NCI-H226 (cell line): ENCODE measurements at places on chromosomes 5 and 9.

GRCh38 chr9:137550231-137550621 lies at the start of gene PNPLA7:
PNPLA7 (minus strand) TSS chr9:137550402; CDS start chr9:137550197, 205 bp downstream.
- peak; percentile 33 for DNase-seq

- no peak for DNase-seq
Measured at GRCh38 chr5:175252234-175252805, 191.7 kb downstream of the DRD1 start.

DNA sequence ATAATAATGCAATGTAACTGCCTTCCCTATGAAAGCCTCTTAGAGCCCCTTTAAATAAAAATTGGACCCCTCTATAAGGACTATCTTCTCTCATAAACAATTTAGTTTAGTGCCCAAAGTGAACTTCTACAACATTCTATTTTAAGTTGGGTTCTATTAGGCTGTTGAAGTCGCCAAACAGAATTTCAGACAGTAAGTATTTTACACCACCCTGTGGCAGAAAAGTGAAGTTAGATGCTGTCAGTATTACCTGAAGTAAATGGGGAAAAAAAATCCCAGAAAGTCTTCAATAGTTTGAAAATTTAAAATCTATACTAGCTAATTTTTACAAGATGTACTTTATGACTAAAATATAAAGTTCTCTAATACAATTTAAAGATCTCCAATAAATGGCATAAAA lies 29.5 kb downstream of the CAAP1 start:
- no peak for DNase-seq

- DNase-seq, result no peak
Measured at GRCh38 chr5:102969641-102970040, 150.3 kb downstream of the GIN1 start.

DNA sequence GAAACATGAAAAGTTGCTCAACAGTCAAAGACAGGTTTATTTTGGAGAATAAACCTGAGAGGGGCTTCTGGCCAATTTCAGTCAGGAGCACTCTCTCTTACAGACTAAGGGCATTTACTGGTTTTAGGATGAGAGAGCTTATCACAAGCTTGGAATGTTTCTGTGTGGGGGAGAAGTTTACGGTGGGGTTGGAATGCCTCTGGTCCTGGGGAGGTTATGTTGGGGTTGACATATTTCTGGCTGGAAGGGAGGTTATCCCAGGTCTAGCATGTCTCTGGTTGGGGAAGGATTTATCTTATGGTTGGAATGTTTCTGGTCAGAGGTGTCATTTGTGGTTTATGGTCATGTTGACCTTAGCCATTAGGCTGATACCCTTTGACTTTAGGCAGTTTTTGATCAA lies 1867.3 kb downstream of the EFNA5 start:
- DNase-seq, result peak; percentile 39

- no peak for DNase-seq
Measured at GRCh38 chr5:58248221-58248620, 211.7 kb downstream of the PLK2 start.

GRCh38 chr9:134162212-134162775 lies 2.1 kb downstream of the RNU6ATAC start:
- DNase-seq, result no peak

DNA sequence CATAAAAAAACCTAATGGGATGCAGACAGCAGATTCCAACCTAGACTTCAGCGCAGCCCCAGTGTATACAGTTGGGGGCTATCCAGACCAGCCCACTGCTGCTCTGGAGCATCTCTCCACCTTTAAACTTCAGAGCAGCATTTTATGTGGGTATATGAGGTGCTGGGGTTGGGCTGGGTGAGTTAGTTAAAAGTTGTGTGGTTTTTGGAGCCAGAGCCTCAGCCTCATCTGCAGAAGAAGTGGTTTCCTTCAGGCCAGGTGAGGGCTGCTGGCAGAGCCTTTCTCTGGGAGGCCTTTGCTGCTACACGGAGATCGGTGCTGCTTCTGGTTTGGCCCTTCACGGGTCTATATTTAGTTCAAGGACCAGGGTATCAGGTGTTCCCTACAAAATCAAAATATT lies 228.3 kb downstream of the PDZD2 start:
- no peak for DNase-seq
